ENCODE measurements at places on chromosomes 13 and 19.

- no peak for DNase-seq
Measured at GRCh38 chr19:8044018-8044417, 8.5 kb upstream of the CCL25 start.

DNA sequence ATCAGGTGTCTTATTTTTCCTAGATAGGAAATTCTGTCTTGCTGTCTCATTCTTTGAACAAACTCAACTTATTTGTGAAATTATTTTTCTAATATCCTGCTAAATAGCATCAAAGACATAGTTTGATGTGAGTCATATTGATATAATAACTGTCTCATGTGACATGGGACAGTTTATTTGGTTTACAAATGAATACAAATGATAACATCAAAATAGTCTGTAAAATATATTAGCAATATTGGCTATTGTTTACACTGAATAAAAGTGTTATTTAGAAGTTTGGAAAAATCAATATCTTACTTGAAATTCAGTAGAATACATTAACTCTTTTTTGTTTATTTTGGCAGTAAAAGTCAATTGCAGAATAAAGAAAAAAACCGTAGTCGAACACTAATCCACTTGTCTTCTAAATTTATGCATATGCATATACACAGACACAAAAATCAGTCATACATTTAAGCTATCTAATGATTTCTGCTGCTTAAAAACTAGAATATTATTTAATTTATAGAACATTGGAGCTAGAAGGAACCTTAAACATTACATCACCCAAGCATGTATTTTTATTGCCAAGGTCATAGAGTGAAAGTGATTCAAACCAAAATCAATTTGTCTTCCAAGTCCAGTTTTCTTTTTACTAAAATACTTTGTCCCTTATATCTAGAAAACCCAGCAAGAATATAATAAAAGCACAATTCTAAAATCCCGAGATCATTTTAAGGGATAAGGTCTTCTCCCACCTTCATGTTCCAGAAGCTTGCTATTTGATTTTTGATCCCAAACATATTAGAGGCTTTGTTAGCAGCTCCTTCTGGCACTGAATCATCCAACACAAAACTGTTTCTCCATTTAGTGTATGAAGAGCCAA is 776.5 kb upstream of the SLITRK1 start:
- DNase-seq: no peak

- no peak for DNase-seq
Measured at GRCh38 chr13:70042193-70042592, 65.4 kb upstream of the ATXN8OS start.

GRCh38 chr13:75760131-75761021 is 124.2 kb downstream of the LMO7 start:
- no peak for DNase-seq

- no peak for DNase-seq
Measured at GRCh38 chr13:86839221-86839620, 832.0 kb upstream of the SLITRK5 start.

GRCh38 chr13:100848304-100848703 is 173.7 kb upstream of the TMTC4 start:
- DNase-seq: no peak

- peak; percentile 5 for DNase-seq
Measured at GRCh38 chr19:29537601-29538000, 11.8 kb downstream of the VSTM2B start.

DNA sequence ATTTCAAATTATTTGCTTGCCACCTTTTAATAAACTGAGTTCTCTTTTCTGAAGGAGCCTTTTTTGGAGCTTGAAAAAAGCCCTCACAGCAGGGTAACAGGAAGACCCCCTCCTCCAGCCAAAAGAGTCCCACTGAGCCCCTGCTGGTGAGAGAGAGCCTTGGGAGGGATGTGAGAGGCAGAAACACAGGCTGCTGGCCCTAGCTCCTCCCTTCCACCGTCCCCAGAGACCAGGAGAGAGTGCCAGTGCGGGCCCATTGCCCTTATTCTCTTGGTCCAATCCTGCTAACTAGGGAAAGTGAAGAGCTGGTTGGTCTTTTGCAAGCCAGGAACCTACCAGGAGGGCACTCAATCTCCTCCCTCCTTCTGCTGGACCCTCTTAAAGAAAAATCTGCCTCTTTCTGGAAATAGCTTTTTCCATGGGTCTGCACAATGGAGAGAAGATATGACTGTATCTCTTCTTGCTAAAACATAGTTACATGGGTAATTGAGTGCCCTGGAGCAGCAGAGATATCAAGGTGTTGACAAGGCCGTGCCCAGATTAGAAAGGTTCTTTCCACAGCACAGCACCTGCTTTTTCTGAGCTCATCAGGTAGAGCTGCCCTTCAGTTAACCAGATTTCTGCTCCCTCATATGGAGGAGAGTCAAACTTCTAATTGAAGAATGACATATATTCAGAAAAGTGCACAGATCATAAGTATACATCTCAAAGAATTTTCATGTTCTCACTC is 113.9 kb downstream of the LRCH1 start:
- DNase-seq: no peak

- no peak for DNase-seq
Measured at GRCh38 chr13:102909971-102910370, 64.1 kb downstream of the ERCC5 start.

- DNase-seq: no peak
Measured at GRCh38 chr19:38911388-38912001, 491 bp downstream of the CCER2 start.

DNA sequence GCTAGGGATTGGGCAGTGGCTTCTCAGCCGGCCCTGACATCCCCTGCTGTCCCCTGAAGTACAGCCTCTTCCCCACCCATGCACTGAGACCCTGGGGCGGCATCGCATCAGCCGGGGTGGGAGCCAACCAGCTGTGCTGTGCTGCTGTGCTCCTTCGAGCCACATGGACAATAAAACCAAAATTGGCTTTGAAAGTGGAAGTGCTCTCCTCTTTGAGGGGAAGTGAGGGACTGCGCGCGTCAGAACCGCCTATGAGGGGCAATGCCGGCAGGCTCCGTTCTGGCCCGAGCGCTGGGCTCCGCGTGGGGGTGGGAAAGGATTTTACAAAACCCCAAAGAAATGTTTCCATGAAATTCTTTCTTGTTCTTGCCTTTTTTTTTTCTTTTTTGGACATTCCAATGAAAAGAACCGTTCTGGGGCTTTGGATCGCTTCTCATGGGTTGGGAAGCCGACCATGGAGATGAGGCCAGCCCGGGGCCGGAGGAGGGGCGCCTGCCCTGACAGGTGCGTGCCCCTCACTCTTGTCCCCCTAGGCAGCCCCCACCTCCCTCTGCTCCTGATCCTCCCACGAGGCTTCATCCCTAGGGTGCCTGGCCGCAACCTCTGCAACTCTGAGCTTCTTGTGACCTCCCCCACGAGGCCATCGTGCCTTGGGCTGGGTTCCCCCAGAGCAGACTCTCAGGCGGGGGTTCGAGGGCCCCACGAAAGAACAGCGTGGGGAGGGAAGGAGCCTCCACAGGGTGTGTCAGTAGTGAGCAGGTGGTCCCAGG is 22.6 kb downstream of the KLHL26 start:
- DNase-seq: no peak

DNA sequence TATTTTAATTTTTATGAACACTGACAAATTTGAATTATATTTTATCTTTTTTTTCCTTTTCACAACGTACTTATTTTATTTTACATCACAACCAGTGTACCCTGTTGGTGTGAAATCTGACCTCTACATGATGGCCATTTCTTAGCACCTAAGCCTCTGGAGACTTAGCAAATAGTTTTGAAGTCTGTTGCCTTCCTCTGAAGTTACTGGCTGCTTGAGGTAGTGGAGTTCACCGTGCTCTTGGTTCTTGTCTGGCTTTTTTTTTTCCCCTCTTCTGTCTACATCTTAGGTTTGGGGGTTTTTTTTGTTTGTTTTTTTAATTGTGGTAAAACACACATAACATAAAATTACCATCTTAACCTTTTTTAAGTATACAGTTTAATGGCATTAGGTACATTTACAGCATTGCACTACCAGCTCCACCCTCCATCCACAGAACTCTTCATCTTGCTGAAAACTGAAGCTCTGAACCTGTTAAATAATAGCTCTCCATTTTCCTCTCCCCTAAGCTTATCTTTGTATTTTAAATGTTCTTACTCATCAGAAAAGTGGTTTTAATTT is 94.1 kb upstream of the MLNR start:
- DNase-seq: no peak

- no peak for DNase-seq
Measured at GRCh38 chr19:5115771-5116202, 146.9 kb downstream of the KDM4B start.

- DNase-seq: no peak
Measured at GRCh38 chr13:27022571-27023311, 148.9 kb downstream of the USP12 start.

Measured in ascending aorta (tissue), 2 donors.